ENCODE measurements at places on chromosomes 5 and 9. TPM values are rescaled to one million over a fixed set of nuclear protein-coding genes. Genes with fewer than 3 reads are reported as not detected.

DNA sequence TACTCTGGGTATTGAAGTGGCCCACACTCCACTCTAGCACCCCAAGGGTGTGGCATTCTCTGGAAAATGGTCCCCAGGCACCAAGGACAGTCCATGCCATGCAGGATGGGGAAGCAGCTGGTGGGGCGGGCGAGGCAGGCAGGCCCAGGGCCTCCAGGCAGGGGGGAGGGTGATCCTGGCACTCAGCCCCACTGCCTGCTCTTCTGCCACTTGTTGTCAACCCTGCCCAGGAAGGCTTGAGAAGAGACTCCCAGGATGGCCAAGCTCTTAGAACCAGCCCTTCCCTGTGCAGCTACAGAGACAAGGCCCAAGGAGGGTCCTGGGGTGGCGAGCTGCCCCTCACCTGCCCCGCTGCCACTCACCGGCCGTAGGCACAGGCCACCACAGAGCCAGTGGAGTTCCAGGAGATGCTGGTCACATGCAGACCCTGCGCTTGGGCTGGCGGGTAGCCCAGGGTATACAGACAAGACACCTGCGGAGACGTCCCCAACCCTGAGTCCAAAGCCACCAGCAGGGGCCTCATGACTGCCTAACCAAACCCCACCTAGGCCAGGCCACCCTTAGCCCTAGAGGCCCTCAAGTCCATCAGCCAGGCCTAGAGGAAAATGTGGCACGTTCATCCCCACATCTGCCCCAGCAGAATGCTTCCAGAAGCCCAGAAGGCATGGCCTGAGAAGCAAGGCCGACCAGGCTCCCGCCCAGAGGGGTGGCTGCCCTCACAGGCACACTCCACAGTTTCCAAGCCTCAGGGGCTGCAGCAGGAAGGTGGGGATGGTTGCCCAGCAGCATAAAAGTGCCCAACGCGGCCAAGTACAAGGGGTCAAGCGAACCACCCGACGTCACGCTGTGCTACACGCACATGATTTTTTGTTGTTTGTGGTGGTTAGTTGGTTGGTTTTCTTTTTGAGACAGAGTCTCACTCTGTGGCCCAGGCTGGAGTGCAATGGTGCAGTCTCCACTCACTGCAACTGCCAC lies 19.8 kb downstream of the DYNC2I2 start:
- DNase-seq: no peak

DNA sequence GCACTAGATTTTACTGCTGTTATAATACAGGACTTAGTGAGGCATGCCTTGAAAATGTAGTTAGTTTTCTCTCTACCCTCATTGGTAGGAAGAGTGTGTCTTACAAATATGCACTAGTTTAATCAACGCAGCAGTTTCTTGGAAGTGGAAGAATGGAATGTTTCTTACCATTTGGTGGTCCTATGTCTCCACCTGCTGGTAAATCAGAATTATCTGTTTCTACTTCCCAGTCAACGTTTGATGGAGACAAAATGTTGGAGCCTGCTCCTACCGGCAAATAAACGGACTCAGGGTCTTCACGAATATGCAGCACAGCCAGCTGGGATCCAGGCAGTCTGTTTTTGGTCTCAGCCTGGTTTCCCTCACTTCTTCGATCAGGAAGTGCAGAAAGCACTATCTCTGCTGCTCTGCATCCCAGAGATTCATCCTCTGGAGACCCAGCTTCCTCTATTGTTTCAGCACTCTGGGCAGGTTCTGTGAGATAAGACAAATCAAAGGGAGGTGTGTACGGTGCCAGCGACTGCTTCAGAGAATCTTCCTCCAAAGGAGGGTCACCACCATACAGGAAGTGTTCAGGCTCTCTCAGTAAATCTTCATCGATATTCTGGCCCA lies 59.5 kb upstream of the PCA3 start:
- DNase-seq: peak; percentile 92

GRCh38 chr5:61783481-61783880 lies 451.4 kb downstream of the ZSWIM6 start:
- peak; percentile 7 for DNase-seq

TMEFF1 gene
- 4.3 TPM for total RNA-seq

DNA sequence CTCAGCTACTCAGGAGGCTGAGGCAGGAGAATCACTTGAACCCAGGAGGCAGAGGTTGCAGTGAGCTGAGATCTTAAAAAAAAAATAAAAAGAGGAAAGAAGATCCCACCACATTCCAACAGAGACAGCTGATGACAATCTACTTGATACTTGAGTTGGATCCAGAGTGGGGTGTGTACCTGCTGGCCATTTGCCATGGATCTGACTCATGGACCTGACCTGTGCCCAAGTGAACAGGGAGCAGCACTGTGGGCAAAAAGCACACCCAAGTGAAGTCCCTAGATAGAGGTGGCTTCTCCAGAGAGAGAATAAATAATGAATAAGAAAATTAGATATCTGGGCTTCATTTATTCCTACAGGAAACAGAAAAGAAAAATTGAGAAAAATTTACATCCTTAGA lies 81.2 kb upstream of the MIER3 start:
- peak; percentile 60 for DNase-seq

DNA sequence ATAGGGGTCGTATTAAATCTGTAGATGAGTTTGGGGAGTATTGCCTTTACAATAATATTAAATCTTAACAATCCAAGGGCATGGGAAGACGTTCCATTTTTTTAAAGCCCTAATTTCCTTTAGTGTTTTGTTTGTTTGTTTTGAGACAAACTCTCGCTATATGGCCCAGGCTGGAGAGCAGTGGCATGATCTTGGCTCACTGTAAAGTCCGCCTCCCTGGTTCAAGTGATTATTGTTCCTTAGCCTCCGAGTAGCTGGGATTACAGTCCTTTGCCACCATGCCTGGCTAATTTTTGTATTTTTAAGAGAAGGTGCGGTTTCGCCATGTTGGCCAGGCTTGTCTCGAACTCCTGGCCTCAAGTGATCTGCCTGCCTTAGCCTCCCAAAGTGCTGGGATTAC lies 19.9 kb downstream of the NIPBL start:
- no peak for DNase-seq

DNA sequence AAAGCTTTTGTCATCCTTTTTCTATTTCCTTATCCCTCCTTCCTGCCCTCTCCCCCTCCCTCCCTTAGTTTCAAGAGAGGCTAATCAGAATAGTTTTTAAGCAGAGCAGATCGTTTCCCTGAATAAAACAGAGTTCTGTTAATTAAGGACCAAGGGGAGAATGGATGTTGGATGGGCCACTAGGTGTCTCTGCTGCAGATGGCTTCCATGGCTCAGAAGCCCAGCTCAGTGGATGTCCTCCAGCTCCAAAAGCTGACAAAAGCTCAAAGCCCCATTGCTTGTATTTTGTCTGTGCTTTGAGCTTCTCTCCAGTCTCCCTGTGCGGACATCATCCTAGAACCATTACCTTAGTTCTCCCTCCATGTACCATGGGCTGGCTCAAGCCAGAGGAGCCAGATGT lies 21.0 kb upstream of the NPR3 start:
- no peak for DNase-seq

ADGRD2 gene
- not detected for total RNA-seq

- no peak for DNase-seq
Measured at GRCh38 chr5:142070734-142071133, 37.8 kb upstream of the NDFIP1 start.

GRCh38 chr9:131505012-131505411 lies 2.3 kb downstream of the POMT1 start:
- DNase-seq: no peak

ADAMTS12 gene
- 6.3 TPM for total RNA-seq

DNA sequence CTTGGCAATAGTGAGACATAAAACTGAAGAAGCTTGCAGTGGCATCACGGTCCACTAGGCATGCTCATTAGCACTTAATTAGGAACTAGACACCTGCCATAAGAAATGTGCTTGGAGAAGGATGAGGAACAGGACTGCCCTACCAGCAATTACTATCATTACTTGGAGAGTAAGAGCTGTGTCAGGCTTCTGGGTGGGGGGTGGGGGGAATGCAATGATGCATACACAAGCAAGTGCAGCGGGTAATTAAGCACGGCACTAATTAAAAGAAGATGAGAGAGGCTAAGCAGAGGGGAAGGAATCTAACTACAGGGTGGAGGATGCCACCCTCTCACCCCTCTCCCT lies 53.1 kb downstream of the TLE1 start:
- no peak for DNase-seq

ANKRD34B gene
- total RNA-seq: 4.4 TPM

DNA sequence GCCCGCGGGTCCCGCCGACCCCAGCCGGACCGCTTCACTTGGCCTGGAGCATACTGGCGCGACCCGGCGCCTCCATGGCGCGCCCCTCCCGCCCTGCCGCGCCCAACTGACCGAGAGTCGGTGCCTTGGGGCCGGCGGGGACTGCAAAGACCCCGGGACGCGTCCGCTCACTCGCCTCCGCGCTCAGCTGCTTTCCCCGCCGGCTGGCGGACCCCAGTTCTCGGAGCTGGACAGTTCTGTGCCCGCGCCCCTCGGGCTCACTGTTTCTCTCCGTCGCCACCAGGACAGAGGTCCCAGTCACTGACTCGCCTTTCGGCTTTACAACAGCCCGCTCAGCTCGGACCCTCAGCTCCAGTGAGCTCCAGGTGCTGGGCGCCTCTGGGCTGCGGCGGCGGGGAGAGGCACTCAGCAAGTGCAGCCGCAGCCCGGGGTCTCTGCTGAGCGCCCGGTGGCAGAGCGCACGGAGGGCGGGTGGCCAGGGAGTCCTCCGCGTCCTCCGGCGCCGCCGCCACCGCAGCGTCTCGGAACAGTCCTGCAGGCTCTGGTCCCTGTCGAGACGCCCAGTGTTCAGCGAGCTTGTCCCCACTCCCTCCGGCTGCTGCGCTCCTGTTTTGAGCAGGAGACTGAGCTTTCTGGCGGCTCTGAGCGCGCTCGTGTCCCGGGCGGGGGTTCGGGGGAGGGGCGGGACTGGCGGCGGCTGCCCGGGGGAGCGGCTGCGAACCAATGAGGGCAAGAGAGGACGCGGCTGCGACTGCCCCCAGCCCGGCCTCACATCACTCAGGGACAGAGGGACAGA lies at the start of gene SMIM32:
TSS of gene SMIM32 (minus strand) at position 637 of the 796 bp plus-strand sequence. CDS start 638 bp downstream, outside the sequence.
- no peak for DNase-seq

DNA sequence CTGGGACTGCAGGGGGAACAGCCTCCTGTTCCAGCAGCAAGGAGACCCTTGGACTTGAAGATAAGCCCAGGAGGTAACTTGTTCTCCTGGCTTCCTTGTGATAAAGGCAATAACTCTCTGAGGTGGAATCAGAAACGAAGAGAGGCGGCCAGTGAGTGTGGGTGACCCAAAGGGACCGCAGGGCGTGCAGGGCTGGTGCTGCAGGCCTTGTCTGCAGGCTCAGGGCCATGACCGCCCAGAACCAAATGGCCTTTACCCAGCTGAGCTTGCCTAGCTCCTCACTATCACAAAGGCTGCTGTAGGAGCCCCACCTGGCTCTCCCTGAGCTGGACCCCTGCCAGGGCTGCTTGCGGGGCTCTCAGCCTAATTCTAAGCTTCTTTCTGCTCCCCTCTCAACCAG lies 72.5 kb downstream of the NDFIP1 start:
- DNase-seq: no peak

DNA sequence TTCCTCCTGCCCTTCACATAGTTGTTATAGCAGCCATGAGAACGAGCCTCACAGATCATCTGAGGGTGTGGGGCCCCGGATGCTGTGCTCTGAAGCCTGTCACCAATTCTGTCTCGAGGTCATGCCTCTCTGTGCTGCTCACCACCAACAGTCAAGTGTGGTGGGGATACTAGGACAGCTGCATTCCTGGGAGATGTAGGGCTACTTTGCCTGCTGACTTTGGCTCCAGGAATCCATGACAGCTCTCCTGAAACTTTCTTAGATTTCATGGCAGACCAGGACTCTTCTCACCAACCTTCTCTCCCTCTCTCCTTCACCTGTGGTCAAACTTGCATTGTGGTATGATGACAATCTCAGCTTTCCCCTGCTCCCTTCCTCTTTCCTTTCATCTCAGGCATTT lies 395.9 kb downstream of the PSAT1 start:
- peak; percentile 41 for DNase-seq

LHX3 gene
- total RNA-seq: not detected

IFNA2 gene
- total RNA-seq: not detected

GRCh38 chr5:126675338-126675737 lies 74.6 kb downstream of the PHAX start:
- no peak for DNase-seq

GRCh38 chr5:17888155-17888554 lies 253.9 kb downstream of the TAF11L14 start:
- no peak for DNase-seq

- DNase-seq: peak; percentile 3
Measured at GRCh38 chr5:152331718-152332117, 73.4 kb downstream of the NMUR2 start.

- no peak for DNase-seq
Measured at GRCh38 chr5:3127423-3127911, 376.0 kb upstream of the IRX2 start.

MLANA gene
- not detected for total RNA-seq

DNA sequence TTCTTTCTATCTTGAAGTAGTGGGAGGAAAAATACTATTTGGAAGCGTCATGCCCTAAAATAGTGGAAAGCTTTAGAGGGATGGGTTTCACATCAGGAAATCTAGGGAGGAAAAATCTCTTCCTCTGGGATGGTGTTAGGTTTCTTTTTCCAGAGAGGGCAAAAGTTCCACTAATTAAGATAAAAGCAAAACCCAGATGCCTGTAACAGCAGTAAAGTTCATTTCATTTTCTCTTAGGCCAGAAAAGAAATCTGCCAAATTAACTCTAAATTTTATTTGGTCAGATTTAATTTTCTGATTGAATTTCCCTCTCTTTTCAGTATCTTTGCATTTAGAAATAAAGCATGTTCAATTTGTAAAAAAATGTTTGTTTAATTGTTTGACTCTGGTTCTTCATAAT lies 88.8 kb downstream of the LURAP1L start:
- DNase-seq: no peak

DNA sequence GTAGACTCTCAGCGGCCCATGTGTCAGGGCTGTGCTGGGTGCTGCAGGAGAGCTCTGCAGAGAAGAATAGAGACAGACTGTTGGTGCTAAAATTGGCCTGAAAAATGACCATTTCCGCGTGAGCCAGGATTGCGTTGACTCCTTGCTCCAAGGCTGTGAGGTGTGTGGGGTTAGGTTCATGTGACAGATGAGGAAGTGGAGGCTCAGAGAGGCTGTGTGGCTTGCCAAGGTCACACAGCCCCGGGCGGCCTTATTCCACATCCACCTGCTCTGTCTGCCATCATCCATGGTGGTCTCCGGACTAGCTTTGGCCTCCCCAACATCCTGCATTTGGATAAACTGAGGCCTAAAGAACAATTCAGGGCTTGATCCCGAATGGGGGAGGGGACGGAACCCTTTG lies 15.2 kb downstream of the NEK6 start:
- DNase-seq: no peak

LCN6 gene
- total RNA-seq: not detected

- DNase-seq: no peak
Measured at GRCh38 chr9:92510747-92511146, 25.0 kb downstream of the ECM2 start.

- peak; percentile 95 for DNase-seq
Measured at GRCh38 chr5:34923694-34924461, 5.5 kb upstream of the DNAJC21 start.

INSL4 gene
- total RNA-seq: not detected

MRPS2 gene
- 16.8 TPM for total RNA-seq

GRCh38 chr5:177612215-177612673 lies 12.3 kb downstream of the B4GALT7 start:
- DNase-seq: no peak

Data from renal cortical epithelial cell (primary cell).